Mesenchymal stem cell (in vitro differentiated cells and primary cell): ENCODE measurements at places on chromosomes 12 and 14.

DNA sequence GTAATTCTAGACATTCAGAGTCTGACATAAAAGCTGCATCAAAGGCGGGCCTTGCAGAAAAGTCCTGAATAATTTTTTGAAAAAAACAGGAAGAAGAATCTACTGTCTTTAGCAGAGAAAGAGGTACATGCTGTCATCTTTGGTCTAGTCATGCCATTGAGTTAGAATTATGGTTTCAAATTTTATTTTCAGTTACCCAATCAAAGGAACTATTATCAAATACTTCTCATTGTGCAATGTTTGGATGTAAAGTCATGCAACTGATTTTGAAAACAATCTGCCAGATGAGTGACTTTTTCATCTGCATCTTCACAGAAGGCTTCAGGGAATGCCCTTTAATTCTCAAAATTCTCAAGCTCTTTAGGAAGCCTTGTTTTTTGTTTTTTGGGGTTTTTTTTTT is 803.5 kb downstream of the FLRT2 start:
- no peaks in the 10 kb centered on the region for H3K4me1 ChIP-seq
- no peak for DNase-seq

GRCh38 chr12:115370650-115371049 is 686.7 kb upstream of the TBX3 start:
- H3K4me1 ChIP-seq: peaks cover 4% of the 10 kb centered on the region
- no peak overlapping the region for H3K27ac ChIP-seq
- H3K4me3 ChIP-seq: no peak overlapping the region

GRCh38 chr12:70598467-70599193 is 38.6 kb downstream of the PTPRB start:
- H3K36me3 ChIP-seq: no peaks in the 10 kb centered on the region
- no peaks in the 10 kb centered on the region for H3K27me3 ChIP-seq
- DNase-seq: no peak
- H3K4me3 ChIP-seq: no peak overlapping the region

DNA sequence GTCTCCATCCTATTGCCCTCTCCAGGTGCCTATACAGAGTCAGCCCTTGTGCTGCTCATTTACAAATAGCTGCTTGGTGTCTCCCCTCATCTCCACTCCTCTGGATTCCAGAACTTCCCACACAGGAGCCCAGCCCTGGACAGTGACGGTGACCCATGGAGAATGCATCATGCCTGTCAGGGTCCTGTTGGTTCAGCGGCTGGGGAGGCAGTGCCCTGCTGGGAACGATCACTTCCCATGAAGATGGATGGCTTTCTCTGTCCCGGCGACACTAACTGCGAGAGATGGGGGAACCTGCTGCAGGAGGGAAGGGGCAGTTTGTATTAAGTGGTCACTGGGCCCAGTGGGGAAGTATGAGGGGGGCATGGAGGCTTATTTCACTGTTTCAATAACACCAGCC is 395.0 kb upstream of the TBX3 start:
- no peak for DNase-seq
- no peaks in the 10 kb centered on the region for H3K36me3 ChIP-seq
- no peaks in the 10 kb centered on the region for H3K27me3 ChIP-seq
- H3K27ac ChIP-seq: no peak overlapping the region
- H3K4me3 ChIP-seq: no peak overlapping the region

- H3K36me3 ChIP-seq: no peaks in the 10 kb centered on the region
- DNase-seq: no peak
- no peak overlapping the region for H3K4me3 ChIP-seq
- H3K27me3 ChIP-seq: no peaks in the 10 kb centered on the region
- no peak overlapping the region for H3K27ac ChIP-seq
Observed at GRCh38 chr14:88386256-88386794, 868 bp downstream of the SPATA7 start.

DNA sequence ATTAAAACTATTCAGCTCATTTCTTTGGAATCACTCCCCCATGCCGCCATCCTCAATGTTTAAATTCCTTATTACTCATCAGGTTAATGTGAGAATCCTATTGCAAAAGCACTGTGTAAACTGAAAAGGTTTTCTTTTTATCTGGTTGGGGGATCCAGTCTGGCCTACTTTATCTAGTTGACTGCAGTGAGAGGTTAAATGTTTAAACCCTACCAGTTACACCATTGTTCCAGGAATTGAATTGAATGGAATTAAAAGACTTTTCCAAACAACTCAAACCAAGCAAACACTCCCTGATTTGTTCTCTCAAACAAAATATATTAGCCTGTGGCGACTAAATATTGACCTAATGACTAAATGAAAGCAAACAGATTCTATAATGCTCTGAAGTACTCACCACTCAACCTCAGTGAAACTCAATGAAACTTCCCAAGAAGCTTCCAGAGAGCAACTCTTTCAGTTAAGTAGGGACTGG is 100.5 kb downstream of the VEZT start:
- H3K27ac ChIP-seq: peak overlapping the region; percentile 15
- no peaks in the 10 kb centered on the region for H3K27me3 ChIP-seq
- DNase-seq: peak; percentile 87
- peaks cover 2% of the 10 kb centered on the region for H3K4me1 ChIP-seq
- H3K4me3 ChIP-seq: no peak overlapping the region

- no peak overlapping the region for H3K27ac ChIP-seq
- H3K4me1 ChIP-seq: no peaks in the 10 kb centered on the region
- H3K4me3 ChIP-seq: no peak overlapping the region
- H3K27me3 ChIP-seq: no peaks in the 10 kb centered on the region
- no peak for DNase-seq
- H3K36me3 ChIP-seq: peaks cover 32% of the 10 kb centered on the region
Observed at GRCh38 chr12:56581418-56582145, 48.5 kb downstream of the BAZ2A start.
